ENCODE measurements at places on chromosomes 5 and 9.

DNA sequence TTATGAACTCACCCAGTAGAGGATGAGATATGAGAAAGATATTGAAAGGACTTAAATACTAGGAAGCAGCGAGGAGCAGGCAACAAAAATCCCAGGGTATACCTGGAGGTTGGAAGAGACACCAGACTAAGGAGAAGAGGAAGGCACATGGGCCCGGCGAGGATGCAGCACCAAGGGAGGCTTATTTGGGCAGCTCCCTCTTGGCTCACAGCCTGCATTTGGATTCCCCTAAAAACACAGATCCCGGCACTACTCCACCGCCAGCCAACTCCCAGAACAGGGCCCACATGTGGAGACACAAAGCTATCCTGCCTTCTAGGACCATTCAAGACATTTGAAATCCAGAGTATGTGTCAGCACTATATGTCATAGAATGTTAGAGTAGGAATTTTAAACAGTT lies 199.8 kb upstream of the FBXL7 start:
- no peak for DNase-seq

- peak; percentile 34 for DNase-seq
Measured at GRCh38 chr5:14298126-14298847, 155.1 kb downstream of the TRIO start.

DNA sequence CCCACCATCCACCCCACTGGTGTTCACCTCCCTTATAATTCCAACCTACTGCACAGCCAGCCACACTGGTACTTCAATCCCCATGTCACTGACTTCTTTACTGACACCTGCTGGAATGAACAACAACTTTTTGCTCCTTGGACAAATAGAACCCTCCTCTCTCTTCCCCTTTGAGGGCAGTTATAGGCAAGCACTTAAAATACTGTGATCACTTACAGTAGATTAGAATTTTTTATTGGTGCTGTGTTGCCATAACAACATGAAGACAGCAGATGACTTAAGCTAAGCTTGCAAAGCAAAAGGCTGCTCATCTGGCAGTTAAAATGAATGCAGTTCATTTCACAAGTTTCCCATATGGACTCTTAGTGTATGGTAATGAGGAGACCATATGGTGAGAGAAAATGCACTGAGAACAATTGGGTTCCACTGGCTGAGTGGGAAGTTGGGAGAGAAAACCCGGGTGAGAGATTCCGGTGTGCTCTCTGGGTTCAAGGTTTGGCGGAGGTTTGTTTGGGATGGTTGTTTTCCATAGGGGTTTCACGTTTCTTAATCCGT lies 374.3 kb downstream of the EBF1 start:
- DNase-seq, result peak; percentile 25

DNA sequence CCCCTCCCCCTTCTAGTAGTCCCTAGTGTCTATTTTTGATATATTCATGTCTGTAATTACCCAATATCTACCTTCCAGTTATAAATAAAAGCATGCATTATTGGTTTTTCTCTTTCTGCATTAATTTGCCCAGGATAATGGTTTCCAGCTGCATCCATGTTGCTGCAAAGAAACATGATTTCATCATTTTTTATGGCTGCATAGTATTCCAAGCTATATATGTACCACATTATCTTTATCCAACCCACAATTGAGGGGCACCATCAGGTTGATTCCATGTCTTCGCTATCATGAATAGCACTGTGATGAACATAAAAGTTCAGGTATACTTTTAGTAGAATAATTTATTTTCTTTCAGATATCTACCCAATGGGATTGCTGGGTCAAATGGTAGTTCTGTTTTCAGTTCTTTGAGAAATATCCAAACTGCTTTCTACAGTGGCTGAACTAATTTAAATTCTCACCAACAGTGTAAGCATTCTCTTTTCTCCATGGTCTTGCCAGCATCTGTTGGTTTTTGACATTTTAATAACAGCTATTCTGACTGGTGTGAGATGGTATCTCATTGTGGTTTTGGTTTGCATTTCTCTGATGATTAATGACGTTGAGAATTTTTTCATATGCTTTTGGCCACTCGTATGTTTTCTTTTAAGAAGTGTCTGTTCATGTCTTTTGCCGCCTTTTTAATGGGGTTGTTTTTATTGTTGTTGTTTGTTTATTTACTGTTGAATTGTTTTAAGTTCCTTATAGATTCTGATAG lies 746.1 kb upstream of the MEF2C start:
- DNase-seq, result no peak

- no peak for DNase-seq
Measured at GRCh38 chr9:81092057-81092456, 597.3 kb downstream of the TLE1 start.

DNA sequence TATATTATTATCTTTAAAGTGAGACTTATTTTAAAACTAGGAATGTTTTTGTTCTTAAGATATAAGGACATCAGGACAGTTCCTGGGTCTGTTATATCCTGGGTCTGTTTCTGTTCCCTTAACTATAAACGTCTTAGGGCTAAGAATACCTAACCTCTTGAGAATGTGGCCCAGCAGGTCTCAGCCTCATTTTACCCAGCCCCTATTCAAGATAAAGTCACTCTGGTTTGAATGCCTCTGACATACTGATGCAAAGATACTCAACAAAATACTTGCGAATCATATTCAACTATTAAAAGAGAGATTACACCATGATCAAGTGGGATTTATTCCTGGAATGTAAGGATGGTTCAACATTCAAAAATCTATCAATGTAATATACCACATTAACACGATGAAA lies 51.0 kb downstream of the STK10 start:
- DNase-seq, result no peak

DNA sequence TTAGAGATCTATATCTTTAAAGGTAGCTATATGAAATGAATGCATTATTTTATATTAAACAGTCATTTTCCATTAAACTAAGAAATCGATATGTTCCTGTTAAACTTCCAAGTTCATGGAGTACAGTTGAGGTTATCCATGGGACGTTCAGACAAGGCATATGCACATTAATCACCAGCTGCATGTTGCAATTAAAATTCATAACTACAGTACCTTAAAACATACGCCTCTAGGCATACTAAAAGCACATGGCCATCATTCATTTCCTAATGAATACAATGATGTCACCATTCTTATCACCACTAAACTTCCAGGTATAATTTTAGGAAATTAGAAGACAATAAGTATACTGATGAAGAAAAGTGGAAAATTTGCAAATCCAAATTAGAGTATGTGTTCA lies 174.3 kb downstream of the CDH12 start:
- no peak for DNase-seq

DNA sequence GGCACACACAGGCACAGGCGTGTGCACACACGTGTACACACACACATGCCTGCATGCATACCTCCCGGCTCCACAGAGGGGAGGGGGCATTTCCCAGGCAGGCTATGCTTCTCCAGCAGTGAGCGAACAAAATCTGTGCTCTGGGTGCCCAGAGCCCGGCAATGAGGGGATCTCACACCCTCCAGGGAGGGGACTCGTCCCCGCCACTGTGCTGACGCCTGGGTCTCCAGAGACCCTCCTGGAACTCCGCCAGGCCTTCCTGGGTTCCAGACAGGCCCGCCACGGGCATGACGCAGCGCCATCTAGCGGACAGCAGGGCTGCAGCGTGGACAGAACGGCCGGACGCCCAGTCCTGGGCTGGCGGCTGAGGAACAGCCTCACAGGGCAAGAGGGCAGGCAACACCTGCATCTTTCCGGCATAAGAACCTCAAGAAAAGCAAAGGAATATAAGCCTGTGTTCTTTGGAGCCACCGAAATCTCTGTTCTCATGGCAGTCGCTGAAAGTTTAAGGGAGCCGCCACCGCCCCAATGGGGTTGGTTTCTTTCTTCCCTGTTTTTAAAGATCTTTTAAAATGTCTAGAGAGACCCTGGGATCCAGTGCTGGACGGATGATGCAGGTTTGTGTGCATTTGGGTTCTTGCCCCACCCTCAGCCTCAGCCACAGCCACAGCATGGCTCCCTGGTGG lies 135.6 kb upstream of the PPP1R26 start:
- DNase-seq, result no peak

DNA sequence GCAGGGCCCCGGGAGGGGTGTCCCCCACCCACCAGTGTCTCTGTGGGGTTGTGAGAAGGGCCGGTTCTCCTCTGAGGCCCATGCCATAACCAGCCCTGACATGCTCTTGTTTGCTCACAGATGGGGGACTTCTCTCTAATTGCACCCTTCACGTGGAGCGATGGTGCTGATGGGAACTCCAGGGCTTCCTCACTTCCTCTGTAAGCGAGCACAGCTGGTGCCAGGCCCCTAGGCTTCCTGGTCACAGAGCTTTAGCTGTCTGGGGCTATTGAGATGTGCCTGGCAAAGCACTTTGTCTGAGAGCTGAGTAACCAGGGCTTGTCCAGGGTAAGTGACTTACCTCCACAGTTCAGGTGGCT lies 36.4 kb downstream of the PHF2 start:
- DNase-seq, result no peak

GRCh38 chr9:16386007-16386826 lies 484.3 kb downstream of the BNC2 start:
- DNase-seq, result peak; percentile 29

- DNase-seq, result no peak
Measured at GRCh38 chr5:169424279-169424655, 123.3 kb upstream of the SLIT3 start.

DNA sequence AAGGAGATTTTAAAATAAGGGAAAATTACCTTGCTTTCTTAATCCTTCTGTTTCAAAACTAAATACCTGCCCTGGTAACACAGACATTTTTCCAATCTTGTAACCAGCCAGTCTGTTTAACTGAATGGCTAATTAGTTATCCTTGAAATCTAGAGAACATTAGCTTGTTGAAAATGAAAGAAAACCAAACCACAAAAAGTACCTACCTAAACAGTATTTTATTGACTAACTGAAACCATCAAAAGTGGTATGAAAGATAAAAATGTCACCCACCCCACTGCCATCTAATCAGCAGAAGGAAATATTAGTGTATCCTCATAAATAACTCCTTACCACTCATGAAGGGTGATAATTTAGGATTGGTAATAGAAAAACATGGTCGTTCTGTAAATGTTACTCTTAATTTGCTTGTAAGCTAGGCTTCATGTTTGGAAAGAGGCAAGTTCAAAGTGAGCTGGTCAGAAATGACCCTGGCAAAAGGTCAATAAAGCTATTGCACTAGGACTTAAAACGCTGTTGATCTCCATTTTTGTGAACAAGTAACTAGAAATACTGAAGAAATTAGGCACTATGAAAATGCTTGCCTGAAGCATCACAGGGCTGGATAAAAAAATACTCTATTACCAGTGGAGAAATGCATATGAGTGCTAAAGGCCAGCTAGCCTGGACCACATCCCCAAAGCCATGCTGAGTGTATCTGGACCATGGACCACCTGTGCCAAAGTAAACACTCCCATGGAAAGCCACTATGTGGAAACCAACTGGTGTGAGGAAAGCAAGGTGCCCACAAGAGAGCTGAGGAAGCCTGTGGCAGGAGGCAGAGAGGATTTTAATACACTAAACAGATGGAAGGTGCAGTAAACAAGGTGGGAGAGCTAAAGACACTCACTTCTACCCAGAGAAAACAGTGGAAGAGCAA lies 8.4 kb downstream of the SEMA5A start:
- no peak for DNase-seq

DNA sequence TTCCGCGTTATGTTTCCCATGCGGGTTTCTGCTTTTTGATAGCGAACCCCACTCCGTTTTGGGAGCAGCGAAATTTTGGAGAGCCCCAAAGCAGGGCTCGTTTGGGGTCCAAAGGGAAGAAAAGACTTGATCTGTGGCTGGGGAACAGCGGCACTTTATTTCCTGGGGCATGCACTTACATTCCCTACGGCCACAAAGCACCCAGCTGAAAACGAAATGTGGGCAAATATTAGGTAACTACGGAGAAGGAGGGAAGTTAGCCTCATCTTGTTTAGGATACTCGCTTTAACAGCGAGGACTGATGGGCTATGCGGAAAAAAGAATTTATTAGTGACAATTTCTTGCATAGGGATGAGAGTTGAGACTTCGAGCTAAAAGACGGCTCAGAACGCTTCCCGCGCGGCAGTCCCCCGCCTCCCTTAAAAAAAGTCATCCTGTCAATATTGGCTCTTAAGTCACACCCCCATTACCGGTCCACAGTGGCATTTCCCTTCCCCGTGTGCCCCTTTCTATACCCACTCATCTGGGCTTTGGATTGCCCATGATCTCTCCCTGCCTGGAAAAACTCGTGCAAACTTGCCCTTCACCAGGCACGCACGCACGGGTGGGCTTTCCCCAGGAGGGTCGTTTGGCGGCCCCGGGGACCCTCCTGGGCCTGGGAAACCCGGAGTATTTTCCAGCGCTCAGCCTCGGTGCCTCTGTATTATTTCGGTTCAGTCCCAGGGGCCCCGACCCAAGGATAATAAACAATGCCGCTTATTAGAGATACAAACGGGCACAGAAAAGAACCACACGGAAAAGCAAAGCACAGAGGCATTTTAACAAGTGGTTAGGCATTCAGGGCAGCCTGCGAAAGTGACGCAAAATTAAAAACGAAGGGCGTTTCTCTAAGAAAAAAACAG lies 35.8 kb upstream of the NFIB start:
- DNase-seq, result no peak

DNA sequence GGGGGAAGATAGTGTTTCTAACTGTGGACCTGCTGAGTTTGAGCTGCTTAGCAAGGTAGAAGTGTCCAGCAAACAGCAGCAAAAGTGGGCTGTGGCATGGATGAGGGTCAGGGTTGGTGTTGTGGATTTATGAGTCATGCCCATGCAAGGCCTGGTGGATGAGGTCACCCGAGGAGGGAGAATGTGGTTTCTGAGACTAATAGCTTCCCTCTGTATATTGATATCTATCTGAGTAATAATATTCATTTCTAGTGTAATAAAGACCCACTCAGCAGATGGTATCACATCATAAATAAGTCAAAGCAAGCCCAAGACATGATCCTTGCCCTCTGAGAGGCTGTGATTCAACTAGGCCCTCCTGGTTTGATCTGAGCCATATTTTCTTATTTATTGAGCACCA lies 597.8 kb upstream of the CLINT1 start:
- peak; percentile 67 for DNase-seq

- no peak for DNase-seq
Measured at GRCh38 chr9:126915281-126915816, 767 bp downstream of the RALGPS1 start.

DNA sequence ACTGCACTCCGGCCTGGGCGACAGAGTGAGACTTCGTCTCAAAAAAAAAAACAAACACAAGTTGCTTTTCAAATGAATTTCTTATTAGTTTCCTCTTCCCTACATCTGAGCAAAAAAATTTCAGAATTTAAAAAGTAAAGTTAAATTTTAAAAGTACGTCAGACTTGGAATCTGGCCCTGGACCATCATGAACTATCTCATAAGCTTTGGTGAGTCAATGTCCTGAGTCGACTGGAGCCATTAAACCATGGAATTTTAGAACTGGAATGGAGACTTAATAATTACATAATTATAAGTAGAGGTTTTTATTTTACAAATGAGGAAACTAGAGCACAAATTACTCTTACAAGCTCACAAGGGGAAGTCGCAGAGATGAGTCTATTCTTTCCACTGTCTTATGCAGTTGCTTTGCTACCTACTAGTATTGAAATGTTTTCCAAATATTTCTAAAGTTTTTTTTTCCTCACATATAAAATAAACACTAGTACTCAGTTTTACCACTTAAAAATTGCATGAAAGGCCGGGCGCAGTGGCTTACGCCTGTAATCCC lies 98.0 kb upstream of the ZNF608 start:
- DNase-seq, result no peak
